Immature natural killer cell (primary cell): ENCODE measurements at places on chromosomes 1 and 21. TPM values are rescaled to one million over a fixed set of nuclear protein-coding genes. Genes with fewer than 3 reads are reported as not detected.

GRCh38 chr21:36316872-36317484, 3.0 kb upstream of the MORC3 start:
- no peak for DNase-seq

Gene ELF3
- not detected for polyA plus RNA-seq

DNA sequence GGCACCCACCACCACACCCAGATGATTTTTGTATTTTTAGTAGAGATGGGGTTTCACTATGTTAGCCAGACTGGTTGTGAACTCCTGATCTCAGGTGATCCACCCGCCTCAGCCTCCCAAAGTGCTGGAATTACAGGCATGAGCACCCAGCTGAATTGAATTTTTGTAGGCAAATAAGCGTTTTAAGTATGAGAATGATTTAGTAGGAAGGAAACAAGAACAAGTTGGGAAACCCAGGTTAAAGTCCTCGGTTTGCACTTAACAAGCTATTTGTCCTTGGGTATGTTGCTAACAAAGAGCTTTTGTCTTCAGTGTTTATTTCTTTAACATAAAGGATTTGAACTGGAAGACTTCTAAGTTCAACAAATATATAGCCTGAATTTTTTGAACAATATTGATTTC, 23.9 kb downstream of the BTF3L4 start:
- no peak for DNase-seq

Gene DDR2
- not detected for polyA plus RNA-seq

- DNase-seq = no peak
Observed at GRCh38 chr1:202357506-202357905, 9.0 kb downstream of the PPP1R12B start.

- no peak for DNase-seq
Observed at GRCh38 chr1:211619033-211619996, 40.4 kb upstream of the SLC30A1 start.

Gene LCE1A
- polyA plus RNA-seq = not detected
